Activated T-cell treated with anti-CD3 and anti-CD28 coated beads, Interleukin-2, amount 50 U/mL, for 48 hours (primary cell): ENCODE measurements at places on chromosomes 2 and 18.

DNA sequence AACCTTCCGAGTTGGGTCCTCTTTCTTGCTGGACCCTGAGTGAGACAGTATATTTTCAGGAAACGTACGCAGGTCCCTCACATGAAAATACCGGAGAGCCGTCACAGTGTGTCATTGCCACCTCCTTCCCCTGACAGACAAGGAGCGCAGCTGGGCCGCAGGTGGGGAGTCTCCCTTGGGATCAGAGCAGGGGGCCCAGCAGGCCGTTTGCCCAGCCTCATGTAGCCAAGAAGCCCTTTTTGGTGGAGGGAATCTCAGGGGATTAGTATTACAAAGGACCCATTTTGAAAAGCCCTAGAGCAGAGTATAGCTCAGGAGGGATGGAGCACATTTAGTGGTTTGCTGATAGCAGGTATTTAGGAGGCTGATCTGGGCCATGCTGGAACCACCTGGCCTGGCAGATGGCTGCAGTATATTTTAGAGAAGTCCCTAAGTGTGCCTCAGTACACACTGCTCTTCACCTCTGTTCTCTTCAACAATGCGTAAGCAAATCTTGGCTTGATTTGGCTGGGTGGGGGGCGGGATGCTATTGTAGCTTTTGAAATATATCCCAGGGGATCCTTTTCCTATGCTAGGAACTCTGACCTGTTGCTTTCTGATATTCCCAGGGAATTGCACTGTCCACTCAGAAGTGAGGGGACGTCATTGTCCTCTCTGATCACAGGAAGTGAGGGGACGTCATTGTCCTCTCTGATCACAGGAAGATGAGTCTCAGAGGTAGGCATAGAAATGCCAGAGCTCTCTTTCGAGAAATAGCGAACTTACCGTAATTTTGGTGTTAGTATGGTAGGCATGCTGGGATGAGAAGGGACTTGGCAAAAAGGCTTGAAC is 171.9 kb downstream of the HRH4 start:
- DNase-seq: no peak

GRCh38 chr2:100615471-100615870 is 52.7 kb downstream of the PDCL3 start:
- DNase-seq: no peak

- peak; percentile 98 for DNase-seq
Observed at GRCh38 chr2:197499594-197500502, at the start of the genes HSPD1 and HSPE1. TSS of gene HSPD1 (minus strand) at chr2:197499840. CDS start at chr2:197498848, 992 bp downstream. TSS of gene HSPE1 (plus strand) at chr2:197500379. CDS start at chr2:197500437, 58 bp downstream.

GRCh38 chr2:85785871-85786270 is 32.1 kb downstream of the ATOH8 start:
- DNase-seq: no peak

DNA sequence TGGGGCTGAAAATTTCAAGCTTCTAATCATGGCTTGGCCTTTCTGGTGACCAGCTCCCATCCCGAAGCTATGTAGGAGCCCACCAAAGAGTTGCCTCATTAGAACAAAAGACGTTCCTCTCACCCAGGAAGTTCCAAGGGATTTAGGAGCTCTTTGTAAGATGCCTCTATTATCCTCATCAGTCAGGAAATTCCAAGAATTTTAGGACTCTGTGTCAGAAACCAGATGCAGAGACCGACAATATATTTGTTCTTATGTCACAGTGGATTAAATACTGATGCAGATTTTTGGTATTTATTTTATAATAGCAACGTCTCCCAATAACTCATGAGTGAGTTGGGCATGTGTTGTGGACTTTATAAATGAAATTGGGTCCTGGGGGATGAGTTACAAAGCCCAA is 91.8 kb upstream of the SKOR2 start:
- DNase-seq: no peak

DNA sequence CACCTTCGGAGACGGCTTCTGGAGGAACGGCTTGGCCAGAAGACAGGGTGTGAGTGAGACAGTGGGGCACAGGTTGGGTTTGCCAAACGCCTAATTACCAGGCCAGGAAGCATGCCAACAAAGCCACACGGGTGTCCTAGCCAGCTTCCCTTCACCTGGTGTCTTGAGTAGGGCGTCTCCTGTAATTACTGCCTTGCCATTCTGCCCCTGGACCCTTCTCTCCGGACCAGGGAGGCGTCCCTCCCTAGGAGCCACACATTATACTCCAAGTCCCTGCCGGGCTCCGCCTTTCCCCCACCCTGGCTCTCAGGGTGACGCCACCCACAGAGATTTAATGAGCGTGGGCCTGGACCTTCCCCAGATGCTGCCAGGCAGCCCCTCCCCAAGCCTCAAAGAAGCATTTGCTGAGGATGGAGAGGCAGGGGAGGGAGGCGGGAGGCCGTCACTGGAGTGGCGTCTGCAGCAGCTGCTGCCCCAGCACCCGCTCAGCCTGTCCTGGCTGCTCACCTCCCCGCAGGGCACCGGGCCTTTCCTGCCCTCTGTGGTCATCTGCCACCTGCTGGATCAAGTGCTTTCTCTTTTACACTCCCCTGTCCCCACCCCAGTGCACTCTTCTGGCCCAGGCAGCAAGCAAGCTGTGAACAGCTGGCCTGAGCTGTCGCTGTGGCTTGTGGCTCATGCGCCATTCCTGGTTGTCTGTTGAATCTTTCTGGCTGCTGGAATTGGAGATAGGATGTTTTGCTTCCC is 20.7 kb downstream of the FOSL2 start:
- no peak for DNase-seq

DNA sequence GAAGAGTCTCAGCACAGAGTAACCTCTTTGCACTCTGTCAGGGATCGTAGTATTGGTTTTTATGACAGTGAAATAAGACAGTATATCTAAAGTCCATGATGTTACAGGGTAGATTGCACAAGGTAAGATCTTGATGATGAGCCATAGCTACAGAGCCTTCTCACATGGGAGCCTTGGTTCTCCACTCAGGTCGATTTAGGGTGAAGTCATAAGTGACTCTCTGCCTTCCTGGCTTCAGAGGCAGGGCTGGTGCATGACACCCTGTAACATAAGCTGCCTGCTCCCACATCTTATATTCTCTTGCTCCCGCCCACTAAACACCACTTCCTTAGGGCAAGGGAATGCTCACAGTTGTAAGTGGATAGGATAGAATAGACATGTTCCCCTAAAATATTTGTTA is 13.3 kb downstream of the DAPL1 start:
- DNase-seq: no peak

- DNase-seq: no peak
Observed at GRCh38 chr2:238939074-238939473, 91.2 kb downstream of the TWIST2 start.

DNA sequence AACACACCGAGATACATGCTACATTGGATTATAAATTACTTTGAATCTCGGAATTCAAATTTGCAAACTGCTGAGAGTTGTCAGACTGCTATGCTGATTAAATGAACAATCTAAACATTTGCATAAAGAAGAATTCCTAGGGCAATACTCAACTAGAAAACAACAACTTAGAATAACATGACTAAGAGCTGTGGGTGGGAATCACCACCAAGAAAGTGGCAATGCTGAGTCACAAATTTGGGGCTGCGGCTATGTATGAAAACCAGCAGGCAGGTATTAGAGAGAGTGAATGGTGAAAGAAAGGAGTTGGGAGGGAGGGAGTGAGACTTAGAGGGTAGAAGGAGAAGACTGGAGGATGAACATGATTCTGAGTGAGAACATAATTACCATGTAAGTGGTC is 559.5 kb downstream of the PIK3C3 start:
- DNase-seq: no peak

GRCh38 chr2:26649322-26649721 is 8.2 kb upstream of the CIB4 start:
- no peak for DNase-seq
